Activated CD4-positive, alpha-beta T cell treated with anti-CD3 and anti-CD28 coated beads for 36 hours (primary cell): ENCODE measurements at places on chromosomes 7 and 10. TPM values are rescaled to one million over a fixed set of nuclear protein-coding genes. Genes with fewer than 3 reads are reported as not detected.

GPR85 gene
- total RNA-seq = not detected

MBL2 gene
- total RNA-seq = not detected

DNA sequence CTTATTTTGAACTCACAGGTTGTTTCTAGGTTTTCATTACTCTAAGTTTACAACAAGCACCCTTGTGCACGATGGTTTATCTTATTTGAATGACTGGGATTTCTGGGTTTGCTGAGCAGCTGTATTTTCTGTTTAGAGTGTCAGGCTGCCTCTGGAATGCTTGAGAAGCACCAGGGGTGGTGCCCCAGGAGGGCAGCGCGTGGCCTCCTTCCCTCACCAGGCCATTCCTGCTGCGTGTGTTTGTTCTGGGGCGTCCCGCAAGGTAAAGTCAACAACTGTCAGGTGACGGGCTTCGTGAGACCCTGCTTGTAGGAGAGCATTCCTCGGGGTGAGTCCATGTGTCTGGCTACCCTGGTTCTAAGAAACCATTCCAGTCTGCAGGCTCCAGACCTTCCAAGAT lies 54.9 kb downstream of the FAM171A1 start:
- H3K27ac ChIP-seq = no peak overlapping the region
- no peak for DNase-seq
- no peak overlapping the region for H3K4me3 ChIP-seq

CALML3 gene
- not detected for total RNA-seq
